ENCODE measurements at places on chromosomes 12 and 14.

DNA sequence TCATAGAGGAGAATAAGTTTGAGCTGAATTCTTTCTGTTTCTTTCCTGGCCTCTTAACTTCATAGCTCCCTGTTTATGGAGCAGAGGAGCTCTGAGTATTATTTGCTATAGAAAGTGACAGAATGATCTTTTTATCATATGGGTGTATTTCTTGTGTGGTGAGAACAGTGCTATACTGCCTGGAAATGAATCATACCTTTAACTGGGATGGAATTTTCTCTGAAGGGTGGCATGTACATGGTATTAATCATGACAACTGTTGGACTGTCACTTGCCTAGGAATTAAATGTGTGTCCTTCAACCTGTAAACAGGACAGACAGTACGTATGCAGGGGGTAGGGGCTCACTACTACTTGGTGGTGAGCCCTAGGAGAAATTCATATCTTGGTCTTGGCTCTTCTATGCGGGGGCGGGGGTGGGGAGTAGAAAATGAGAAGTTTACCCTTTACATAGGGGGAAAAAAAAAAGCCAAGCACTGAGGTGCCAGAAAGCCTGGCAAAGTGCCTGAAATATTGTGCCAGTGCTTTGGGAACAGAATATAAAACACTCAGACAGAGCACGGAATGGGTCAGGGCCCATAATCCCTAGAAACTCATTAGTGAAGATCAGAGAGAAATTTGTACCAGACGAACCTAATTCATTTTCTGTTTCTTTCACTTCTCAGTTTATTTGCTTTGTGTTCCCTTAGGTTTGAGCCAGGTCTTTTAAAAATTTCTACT lies 33.8 kb downstream of the ARMH4 start:
- H3K4me1 ChIP-seq, result no peaks in the 10 kb centered on the region
- no peak overlapping the region for H3K4me3 ChIP-seq
- no peak overlapping the region for H3K27ac ChIP-seq
- DNase-seq, result no peak

DNA sequence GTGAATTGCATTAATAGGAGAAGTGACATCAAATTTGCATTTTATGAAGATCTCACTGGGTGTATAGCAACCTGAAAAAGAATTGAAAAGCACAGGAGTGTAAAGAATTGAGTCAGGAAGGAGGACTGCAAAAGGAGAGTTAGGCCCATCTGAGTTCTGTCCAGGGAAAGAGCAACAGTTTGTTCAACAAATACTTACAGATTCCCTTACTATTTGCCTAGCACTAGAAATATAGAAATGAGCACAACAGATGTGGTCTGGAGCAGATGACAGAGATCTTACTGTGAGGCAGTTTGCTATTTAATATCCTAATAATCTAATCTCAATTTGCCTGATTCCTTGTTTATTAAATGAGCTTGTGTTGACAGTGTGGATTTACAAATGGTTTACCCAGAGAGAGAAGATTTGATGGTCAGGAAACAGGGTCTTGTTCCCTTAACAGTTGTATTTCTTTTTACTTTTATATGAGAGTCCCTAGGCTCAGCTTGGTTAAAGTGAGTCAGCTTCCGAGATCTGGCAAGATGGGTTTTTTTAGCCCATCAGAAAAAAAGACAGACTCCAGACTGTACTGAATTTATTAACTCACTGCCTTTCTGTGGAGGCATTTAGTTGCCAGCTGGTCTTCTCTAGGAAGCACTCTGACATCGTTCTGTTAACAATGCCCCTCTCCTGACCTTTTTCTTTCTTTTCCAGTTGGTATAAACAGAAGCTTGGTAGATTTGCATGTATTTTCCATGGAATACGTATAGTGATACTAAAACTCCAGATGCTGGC lies 229.7 kb downstream of the TTC6 start:
- no peak overlapping the region for H3K27ac ChIP-seq
- no peaks in the 10 kb centered on the region for H3K4me1 ChIP-seq
- no peak for DNase-seq

GRCh38 chr14:31142455-31143087 lies 65.0 kb downstream of the HECTD1 start:
- H3K36me3 ChIP-seq, result peaks cover 79% of the 10 kb centered on the region
- H3K4me1 ChIP-seq, result peaks cover 3% of the 10 kb centered on the region
- no peaks in the 10 kb centered on the region for H3K27me3 ChIP-seq
- no peak for DNase-seq
- H3K4me3 ChIP-seq, result no peak overlapping the region
- no peak overlapping the region for H3K27ac ChIP-seq

DNA sequence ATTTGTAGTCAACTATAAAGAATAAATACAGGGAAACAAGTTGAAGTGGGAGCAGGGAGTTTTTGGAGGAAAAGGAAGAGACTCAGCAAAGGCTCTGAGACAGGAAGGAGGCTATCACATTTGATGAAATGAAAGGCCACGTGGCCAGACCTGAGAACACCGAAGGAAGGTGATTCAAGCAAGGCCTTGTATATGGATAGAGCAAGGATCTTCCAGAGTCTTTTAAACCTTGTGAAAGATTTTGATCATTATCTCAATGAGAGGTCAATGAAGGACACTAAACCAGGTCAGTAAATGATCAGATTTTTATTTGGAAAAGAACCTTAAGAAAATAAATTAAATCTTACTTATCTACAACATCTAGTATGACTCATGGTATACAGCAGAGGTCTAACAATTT lies 523.5 kb downstream of the SLC16A7 start:
- H3K36me3 ChIP-seq, result no peaks in the 10 kb centered on the region
- no peak overlapping the region for H3K27ac ChIP-seq
- no peaks in the 10 kb centered on the region for H3K27me3 ChIP-seq
- H3K4me1 ChIP-seq, result no peaks in the 10 kb centered on the region
- DNase-seq, result no peak

GRCh38 chr12:2372178-2372577 lies 319.4 kb downstream of the CACNA1C start:
- H3K4me3 ChIP-seq, result no peak overlapping the region
- H3K27ac ChIP-seq, result no peak overlapping the region
- no peaks in the 10 kb centered on the region for H3K4me1 ChIP-seq
- H3K36me3 ChIP-seq, result no peaks in the 10 kb centered on the region
- no peaks in the 10 kb centered on the region for H3K27me3 ChIP-seq

GRCh38 chr14:49249022-49249421 lies 337.2 kb downstream of the RPS29 start:
- H3K4me1 ChIP-seq, result no peaks in the 10 kb centered on the region
- no peaks in the 10 kb centered on the region for H3K36me3 ChIP-seq
- no peaks in the 10 kb centered on the region for H3K27me3 ChIP-seq
- no peak overlapping the region for H3K4me3 ChIP-seq
- H3K27ac ChIP-seq, result no peak overlapping the region

- no peaks in the 10 kb centered on the region for H3K4me1 ChIP-seq
- peak; percentile 44 for DNase-seq
- H3K4me3 ChIP-seq, result no peak overlapping the region
- H3K27ac ChIP-seq, result no peak overlapping the region
- H3K27me3 ChIP-seq, result no peaks in the 10 kb centered on the region
These were observed 22.3 kb downstream of the DCAF4 start for GRCh38 chr14:72948481-72949138.

DNA sequence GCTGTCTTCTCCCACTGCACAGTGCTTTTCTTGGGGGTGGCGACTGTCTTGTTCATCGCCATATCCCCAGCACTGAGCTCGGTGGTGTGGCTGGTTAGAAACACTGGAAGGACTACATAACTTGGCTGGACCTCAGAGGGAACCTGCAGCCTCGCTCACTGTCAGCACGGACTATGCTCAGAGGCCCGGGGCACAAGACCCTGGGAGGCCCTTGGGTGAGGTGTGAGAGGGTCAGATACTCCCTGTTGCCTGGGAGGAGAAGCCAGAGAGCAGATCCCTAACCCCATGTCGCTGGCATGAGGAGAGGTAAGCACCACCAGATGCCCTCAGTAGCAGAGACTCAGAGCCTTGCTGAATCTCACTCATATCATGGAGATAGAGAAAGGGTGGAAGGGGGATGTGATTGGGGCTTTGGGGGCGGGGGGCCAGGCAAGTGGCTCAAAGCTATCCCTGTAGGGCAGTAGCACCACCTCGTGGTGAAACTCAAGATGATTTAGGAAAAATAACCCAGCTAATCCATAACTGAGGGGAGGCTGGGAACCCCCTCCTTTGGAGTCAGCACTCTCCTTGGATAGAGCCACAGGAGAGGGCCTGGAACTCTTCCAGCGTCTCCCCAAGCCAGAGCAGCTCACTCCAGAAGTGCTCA lies 18.7 kb upstream of the HDAC7 start:
- H3K4me3 ChIP-seq, result no peak overlapping the region
- H3K27me3 ChIP-seq, result no peaks in the 10 kb centered on the region
- no peaks in the 10 kb centered on the region for H3K36me3 ChIP-seq
- no peak overlapping the region for H3K27ac ChIP-seq

DNA sequence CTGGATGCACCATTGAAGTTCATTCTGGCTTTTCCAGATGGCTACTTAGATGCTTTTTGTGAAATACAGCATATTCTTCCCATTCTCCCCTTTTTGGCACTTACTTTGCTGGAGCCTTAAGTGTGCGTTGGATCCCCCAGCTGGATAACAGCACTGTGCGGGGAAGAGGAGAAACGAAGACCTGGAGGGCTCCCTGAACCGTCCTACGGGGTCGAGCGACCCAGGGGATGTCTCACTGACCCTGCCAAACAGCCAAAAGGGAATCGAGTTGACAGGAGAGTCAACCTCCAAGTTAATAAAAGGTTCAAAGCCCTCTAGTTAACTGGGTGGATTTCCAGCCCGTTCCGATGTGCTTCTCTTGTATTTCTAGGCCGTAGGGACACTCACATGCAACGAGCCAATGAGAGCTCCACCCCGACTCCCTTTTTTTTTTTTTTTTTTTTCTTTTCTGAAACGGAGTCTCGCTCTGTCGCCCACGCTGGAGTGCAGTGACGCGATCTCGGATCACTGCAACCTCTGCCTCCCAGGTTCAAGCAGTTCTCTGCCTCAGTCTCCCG lies 1.0 kb upstream of the CAMKK2 start:
- H3K4me1 ChIP-seq, result peaks cover 24% of the 10 kb centered on the region
- peak overlapping the region; percentile 55 for H3K27ac ChIP-seq
- H3K36me3 ChIP-seq, result no peaks in the 10 kb centered on the region
- no peaks in the 10 kb centered on the region for H3K27me3 ChIP-seq
- peak overlapping the region; percentile 58 for H3K4me3 ChIP-seq
- DNase-seq, result peak; percentile 43

Measured in natural killer cell (primary cell).